ENCODE measurements at places on chromosomes 11 and 22.
A peak's percentile ranks its signal among the peaks of the same experiment; 100 is the strongest.

DNA sequence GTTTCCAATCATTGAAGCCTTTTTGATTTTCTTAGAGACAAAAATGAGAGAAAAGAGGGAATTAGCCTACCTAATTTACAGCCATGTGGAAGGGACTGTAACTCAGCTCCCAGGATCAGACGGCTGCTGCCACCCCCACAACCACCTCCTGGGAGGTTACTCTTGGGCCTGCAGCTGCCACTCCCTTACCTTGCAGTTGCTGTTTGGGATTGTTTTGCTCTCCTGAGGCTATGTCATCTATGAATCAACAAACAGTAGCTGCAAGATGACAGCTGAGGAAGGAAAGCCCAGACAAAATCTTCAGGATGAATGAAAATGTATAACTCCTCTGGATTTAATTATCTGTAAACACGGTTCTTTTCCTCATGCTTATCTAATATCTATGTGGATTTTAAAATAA is 28.0 kb upstream of the ZC3H12C start:
- no peak for DNase-seq

GRCh38 chr11:108216988-108217387 is 5.5 kb downstream of the NPAT start:
- no peak for DNase-seq

DNA sequence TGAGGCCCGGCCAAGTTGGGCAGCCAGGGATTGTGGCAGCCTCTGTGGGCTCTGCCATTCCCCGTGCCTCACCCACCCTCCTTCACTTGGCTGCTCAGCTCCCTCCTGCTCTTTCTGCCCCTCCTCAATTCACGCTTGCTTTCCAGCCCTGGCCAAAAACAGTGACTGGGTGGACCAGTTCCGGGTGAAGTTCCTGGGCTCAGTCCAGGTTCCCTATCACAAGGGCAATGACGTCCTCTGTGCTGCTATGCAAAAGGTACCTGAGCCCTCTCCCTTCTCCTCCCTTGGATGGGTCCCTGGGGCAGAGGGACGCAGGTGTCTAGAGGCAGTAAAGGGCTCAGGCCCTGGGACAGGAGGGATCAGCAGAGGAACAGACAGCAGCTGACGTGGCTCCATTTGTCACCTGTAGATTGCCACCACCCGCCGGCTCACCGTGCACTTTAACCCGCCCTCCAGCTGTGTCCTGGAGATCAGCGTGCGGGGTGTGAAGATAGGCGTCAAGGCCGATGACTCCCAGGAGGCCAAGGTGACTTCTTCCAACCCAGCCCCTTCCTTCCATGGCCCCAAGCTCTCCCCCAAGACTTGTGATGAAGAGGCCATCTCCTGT is 2.7 kb downstream of the FREY1 start:
- DNase-seq: no peak

DNA sequence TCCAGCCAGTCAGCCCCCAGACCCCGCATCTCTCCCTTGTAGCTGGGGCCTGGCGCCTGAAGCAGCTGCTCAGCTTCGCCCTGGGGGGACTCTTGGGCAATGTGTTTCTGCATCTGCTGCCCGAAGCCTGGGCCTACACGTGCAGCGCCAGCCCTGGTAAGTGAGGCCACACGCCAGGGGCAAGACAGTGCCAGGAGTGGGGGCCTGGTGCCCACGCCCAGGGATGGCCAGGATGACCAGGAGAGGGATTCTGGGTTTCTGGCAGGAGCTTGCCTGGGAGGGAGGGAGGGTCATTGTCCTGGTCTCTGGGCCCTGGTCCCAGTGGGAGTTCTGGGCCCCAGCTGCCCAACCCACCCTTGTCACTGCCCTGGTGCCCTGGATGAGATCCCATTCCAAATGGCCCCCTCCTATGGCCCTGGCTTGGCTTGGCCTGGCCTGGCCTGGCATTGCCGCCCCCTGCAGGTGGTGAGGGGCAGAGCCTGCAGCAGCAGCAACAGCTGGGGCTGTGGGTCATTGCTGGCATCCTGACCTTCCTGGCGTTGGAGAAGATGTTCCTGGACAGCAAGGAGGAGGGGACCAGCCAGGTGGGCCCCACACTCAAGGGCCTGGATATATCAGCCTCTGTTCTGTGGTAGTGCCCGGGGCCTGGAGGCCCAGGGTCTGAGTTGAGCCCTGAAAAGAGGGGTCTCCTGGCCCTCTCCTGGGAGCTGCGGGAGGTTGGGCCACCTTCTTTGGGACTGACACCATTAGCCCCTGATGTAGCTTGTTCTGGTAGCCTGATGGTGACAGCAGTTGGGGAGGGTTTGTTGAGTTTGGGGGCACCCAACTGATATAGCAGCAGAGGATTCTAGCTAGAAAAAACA is 3.7 kb downstream of the SLC39A13 start:
- DNase-seq: peak; percentile 53

GRCh38 chr11:78577495-78577894 is 2.8 kb upstream of the NARS2 start:
- no peak for DNase-seq

DNA sequence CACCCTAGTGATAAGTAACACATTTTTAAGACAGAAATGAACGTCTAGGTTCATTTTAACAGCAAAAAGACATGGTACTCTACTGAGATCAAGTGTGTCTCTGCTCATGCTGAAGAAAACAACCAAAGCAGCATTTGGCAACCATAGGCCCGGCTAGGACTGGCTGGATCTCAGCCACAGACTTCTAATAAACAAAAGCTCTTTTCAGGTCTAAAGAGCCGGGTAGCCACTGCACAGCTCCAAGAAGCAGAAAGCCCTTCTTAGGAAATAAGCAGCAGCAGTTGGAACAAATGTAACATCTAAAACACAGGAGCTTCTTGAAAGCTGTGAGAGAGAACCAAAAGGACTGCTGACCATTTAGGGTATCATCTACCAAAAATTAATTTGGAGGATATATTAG is 37.6 kb downstream of the PITPNB start:
- no peak for DNase-seq

GRCh38 chr22:29202212-29203192 is 3.2 kb upstream of the EMID1 start:
- peak; percentile 50 for DNase-seq

GRCh38 chr11:17543574-17544180 is 539 bp downstream of the USH1C start:
- DNase-seq: no peak

DNA sequence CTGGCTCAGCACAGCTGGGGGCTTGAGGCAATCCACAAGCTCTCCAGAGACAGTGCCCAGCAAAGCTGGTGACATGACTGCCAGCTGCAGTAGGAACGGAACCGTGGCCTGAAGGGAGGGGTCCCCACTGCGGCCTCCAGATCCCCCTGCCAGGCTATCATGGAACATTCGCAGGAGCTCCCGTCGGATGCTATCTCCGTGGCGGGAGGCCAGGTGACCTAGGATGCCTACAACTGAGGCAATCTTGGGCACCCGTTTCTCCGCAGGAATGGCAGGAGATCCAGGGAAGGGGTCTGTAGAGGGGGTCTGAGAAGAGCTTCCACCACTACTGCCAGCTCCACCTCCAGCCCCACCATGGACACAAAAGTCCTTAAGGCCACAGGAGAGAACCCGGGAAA is 2.6 kb upstream of the GANAB start:
- DNase-seq: no peak

- no peak for DNase-seq
Measured at GRCh38 chr11:93579187-93579751, 36.1 kb upstream of the SMCO4 start.

- DNase-seq: no peak
Measured at GRCh38 chr22:29106839-29107238, 34.0 kb downstream of the KREMEN1 start.

GRCh38 chr22:37178350-37179125 is 9.5 kb downstream of the C1QTNF6 start:
- no peak for DNase-seq

DNA sequence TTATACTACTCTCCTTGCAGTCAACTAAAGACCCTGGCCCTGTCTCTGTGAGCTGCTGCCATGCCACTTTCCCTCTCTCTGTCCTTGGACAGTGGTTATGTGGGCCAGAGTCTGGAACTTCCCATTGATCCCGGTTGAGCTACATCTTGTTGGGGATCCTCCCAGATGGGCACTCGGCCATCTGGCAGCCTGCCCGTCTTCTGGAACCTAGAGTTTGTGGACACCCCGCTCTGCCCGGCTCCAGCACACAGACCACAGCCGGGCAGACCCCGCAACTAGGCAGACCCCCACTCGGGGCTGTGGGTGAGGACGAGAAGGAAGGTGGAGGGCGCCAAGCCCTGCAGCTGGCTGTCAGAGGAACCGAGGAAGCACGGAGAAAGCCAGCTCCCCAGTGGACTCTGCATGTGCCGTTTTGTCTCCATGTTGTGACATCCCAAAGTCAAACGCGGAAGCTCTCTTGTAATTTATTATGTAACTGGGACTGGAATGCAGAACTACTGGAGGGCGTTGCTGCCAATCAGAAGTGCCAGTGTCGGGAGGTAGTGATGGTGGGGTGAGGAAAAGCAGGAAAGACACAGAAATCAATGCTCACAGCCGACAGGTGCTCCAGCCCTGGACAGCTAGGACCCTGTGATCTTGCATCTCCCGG is 207.7 kb downstream of the CEP164 start:
- DNase-seq: peak; percentile 1

DNA sequence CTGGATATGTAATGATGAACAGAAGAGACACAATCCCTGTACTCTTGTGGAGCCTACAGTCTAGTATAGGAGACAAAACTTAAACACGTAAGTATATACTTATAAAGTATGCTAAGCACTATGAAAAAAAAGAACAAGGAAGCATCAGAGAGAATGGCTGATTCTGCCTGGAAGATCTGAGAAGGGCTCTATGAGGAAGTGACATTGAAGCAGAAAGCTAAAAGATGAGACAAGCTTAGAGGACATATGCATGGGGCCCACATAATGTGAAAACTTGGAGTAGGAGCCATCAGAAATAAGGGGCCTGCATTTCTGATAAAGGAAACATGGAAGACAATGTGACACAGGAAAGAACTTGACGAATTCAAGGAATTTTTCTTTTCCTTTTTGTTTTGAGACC is 16.6 kb downstream of the SAA1 start:
- peak; percentile 40 for DNase-seq

DNA sequence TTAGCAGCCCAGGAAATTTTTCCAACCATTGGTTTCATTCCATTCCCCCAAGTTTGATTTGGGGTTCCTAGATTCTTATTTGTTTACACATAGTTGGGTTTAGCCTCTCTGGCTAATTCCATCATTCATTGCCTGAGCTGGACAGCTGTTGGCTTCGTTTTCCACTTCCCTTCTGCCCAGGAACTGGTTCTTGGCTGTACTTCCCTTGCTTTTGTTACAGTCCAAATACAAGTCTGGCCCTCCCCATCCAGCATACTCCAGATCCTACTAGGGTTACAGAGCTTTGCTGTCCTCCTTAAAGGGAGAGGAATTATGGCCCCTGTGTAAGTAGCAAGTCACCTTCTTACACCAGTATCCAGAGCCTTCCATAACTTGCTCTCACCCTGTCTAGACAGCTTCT is 356.3 kb downstream of the FAT3 start:
- no peak for DNase-seq

DNA sequence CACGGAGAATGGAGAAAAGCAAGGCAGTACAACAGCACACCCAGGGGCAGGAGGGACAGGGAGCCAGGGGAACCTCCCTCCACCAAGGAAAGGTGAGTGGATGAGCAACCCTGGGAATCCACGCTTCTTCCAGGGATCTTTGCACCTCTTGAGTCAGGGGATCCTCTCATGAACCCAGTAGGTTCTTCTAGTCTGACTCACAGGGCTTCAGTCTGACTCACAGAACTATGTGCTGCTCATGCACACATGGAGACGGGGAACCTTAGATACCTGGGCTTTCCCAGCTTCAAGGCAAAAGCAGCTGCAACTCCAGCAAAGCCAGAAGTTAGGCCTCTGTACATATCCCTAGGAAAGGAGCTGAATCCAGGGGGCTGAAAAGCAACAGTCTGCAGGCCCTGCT is 1021.4 kb upstream of the TENM4 start:
- no peak for DNase-seq

GRCh38 chr22:44314425-44315067 is 1.8 kb upstream of the SHISAL1 start:
- no peak for DNase-seq

DNA sequence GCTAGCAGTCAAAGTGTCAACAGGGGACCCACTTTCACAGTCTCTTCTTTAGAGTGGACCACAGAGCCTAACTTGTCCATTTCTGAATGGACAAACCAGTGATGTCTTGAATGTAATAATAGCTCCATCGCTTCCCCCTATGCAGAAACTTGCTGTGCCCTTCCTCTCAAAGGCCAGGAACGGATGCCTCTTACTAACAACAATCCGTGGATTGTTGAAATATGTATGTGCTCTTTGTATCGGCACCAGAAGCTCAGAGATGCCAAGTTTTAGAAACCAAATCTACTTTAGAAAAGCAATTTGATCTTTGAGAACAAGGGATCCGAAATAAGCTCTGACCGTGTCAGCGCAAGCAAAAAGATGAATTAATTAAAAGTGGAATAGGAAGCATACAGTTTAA is 259.5 kb upstream of the POU2AF2 start:
- DNase-seq: no peak

- DNase-seq: no peak
Measured at GRCh38 chr22:22673628-22674027, 29.2 kb downstream of the GGTLC2 start.

GRCh38 chr11:2149460-2149859 is 10.3 kb upstream of the IGF2 start:
- no peak for DNase-seq

GRCh38 chr22:36467946-36468345 is 13.5 kb downstream of the TXN2 start:
- no peak for DNase-seq

DNA sequence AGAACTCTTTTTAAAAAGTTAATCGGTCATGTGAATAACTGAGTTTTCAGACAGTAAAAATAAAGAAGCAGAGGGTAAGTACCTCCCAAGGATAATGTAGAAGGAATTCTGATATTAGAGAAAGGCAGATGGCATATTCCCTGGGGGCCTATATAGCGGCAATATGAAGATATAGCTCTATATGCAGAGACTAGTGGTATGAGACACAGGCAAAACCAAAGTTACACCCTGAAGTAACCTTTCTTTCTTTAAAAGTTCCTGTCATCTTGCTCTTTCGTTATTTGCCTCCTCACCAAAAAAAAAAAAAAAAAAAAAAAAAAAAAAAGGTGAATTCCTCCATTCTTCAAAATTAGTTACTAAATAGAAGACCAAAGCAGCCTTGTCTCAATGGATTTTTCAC is 76.2 kb upstream of the ARHGAP32 start:
- no peak for DNase-seq

DNA sequence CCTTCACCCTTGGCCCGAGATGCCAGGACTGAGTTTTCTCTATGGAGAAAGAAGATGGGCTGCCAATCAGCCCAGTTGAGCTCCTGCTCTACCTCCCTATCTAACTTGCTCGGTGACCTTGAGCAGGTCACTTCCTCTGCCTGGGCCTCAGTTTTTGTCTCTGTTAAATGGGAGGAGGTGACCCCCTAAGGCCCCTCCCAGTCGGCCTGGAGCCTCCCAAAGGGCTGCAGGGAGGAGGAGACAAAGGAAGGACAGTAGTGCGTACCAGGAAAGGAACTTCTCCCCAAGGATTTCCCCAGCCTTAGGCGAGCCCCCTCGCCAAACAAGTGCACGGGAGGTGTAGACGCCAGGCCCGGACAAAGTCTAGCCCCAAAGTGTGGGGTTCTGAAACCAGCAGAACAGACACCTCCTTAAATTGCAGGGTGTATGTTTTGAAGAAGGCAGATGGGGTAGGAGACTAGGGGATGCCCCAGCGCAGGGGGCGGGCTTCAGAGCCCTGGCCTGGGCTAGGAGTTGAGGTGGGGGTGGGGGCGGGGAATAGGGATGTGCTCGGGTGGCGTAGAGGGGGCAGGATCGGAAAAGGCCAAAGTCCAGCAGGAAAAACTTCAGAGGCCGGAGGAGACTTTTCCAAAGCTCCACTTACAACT is 1.0 kb downstream of the CBX7 start:
- DNase-seq: no peak

- DNase-seq: peak; percentile 58
Measured at GRCh38 chr11:121452609-121453150, at the start of gene SORL1-AS1. TSS of gene SORL1-AS1 (minus strand) at chr11:121452967.
